ENCODE measurements at places on chromosomes 12 and 14.

GRCh38 chr12:51342416-51342815 is 4.1 kb downstream of the CELA1 start:
- no peak for DNase-seq

GRCh38 chr12:45745861-45746277 is 16.4 kb downstream of the ARID2 start:
- no peak for DNase-seq

DNA sequence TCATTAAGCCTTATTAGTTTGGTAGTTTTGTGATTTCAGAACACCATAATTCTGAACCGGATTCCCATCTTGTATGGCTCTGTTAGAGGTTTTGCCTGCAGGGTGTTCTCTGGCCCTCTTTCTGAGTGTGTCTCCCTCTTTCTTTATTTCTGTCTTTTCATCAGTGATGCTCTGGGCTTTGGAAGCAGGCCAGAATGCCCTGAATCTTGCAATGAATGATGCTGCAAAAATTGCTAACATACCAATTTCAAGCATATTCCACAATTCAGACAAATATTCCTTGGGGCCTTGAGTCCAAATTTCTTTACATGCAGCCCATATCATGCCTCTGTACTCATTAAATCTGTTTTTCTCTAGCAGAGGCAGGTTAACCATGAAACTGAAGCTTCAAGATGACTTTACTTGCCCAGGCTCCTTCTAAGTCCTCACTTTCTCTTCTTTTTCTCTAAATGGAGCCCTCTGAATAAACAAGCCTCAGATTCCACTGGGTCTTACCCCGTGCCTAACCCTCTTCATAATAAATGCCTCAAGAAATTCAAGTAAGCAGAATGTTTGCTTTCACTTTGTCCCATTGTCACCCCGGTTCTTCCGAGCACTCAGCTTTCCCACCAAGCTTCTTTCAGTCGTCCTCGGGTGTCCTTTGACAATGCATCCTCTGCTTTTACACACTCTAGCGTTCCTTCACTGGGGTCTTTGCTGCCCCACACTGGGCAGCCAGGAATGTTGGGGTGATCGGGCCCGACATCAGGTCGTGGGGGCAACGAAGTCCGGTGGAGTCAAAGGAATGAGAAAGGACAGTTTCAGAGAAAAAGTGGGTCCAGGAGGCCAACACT is 78.8 kb upstream of the SLC38A4 start:
- DNase-seq: no peak

DNA sequence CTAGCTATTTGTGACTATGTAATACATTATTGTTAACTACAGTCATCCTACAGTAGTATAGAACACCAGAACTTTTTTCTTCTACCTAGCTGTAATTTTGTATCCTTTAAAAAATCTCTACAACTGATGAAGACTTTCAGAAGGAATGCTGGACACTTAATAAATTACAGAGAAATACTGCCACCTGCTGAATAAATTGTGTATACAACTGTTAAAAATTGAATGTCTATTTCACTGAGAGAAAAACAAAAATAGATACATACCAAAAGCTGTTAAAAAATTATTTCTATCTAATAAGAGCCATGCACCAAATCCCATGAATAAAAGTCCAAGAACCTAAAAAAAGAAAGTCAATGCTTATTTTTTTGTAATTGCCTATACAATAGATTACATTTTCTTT is 6.6 kb downstream of the TSPAN19 start:
- no peak for DNase-seq

DNA sequence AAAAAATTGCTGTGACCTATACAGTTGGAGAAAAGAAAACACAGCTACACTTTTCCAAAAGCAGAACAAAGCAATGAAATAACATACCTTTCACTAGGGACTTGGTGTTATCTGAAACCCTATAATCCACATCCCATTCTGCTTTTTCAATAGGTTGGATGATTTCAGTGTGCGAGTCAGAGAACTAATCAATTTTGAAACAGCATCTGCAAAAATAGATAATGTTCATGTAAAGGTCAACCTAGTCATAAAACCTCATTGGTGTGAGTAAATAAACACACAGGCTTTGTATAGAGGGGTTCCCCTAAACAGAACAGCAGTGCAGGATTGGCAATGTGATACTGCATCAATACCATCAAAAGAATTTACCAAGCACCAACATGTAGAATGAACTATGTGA is 173.0 kb upstream of the G2E3 start:
- DNase-seq: no peak

DNA sequence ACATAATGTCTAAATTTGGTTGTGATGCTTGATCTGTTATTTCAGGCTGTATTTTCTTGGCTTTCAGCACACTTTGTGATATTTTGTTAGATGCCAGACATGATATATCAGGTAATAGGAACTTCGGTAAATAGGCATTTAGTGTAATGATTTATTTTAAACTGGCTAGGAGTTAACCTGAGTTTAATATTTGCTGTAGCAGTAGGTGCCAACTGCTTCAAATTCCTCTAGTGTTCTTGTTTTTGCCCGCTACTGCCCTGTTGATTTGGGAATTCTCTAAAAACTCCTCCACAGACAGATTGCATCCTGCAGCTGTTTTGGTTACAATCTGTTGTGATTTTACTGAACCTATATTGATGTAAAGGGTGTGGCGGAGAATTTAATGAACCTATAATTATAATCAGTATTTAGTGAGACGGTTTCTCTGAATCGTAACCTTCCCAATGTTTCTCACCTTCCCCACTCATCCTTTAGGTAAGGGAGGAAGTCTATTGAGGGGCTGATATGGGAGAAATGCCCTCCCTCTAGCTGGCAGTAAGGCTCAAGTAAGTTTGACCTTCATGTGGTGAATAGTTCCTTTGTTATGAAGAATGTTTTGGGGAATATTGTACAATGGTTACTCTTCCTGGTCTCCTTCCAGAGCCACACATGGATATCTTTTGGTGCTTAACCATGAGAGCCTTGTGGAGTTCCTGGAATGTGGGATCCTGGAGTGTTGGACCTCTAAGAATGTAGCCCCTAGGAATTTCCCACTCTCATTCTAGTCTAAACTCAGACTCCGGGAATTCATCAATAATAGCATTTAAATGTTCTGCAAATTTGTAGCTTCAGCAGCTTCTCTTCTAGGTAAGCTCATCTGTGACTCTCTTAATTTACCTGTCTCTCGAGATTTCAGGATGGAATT is 634.1 kb downstream of the FSCB start:
- DNase-seq: no peak

DNA sequence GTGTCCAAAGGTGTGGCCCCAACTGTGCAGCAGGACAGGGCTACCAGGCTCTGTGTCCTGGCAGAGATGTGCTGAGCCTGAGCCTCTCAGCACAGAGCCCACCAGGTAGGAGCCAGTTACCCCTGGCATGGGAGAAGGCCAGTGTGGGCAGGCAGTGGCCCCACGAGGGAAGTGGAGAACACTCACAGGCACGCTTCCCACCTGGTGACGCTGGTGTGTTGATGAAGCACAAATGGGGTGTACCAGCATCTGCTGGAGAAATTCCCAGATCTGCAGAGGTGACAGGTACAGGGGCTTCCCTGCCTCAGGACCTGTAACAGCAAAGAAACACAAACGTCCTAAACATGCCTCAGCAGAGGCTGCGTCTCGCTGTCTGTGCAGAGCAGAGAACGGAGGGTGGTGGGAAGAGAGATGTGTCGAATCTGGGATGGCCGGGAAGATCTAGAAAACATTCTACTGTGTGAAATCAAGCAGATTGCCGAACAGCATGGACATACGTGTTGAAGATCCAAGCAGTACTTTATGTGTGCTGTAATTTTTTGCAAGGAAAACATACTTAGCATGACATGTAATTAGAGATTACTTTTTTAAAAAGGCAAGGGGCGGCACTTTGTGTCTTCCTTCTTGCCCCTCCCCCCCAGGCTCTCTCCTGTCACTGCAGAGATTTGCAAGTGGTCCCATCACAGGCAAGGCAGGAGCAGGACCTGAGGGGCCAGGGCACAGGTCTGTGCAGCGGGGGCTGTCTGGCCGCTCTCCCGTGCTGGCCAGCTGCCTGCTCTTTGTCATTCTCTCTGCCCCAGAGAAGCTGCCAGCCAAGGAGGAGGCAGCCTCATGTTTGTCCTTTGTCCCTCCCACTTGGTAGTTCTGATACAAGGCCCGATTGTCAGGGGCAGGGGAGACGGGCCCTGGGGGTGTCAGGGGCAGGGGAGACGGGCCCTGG is 17.3 kb downstream of the HIP1R start:
- DNase-seq: no peak

- DNase-seq: no peak
Observed at GRCh38 chr12:111964935-111965334, 48.0 kb downstream of the TMEM116 start.

GRCh38 chr14:104108570-104109541 is 23.4 kb downstream of the ASPG start:
- DNase-seq: no peak

GRCh38 chr12:99916555-99916954 is 68.2 kb downstream of the ANKS1B start:
- DNase-seq: no peak

GRCh38 chr12:8780389-8780788 is 42.0 kb upstream of the A2ML1 start:
- DNase-seq: no peak

Data from anterior cingulate cortex (tissue), 58 donors.